ENCODE measurements at places on chromosomes 2 and 18.
A peak's percentile ranks its signal among the peaks of the same experiment; 100 is the strongest.

DNA sequence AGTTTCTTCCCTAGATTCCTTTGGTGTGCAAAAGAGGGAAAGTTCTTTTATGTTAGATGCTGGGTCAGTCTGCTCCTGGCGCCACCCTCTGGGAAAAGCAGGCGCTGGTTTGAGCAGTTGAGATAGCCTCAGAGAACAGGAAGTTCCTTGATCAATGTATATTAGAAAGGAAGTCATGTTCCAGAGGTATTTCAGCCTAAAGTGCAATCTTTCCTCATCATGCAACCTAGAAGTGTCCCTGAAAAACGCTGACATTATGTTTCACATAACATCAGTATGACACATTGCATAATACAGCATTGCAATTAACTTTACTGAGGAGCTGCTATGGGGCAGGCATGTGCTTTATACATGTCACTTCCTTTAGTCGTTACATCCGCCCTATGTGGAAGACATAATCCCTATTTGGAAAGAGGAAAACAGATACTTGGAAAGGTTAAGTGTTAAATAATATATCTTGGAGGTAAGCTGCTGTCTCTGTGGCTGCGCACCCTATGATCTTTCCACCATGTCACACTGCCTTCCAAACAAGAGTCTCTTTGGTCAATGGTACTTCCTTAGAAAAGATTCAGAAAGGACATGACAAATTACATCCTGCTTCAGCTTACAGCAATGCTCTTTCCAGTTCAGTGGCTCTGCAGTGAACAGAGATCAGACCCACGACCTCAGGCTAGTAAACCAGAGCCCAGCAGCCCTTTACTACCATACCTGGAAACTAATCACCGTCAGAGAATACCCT is 369.7 kb downstream of the RAD51AP2 start:
- DNase-seq: peak; percentile 28

- DNase-seq: no peak
Measured at GRCh38 chr2:102184568-102184967, 2.3 kb upstream of the IL1RL2 start.

- DNase-seq: no peak
Measured at GRCh38 chr2:30305235-30305634, 73.9 kb downstream of the LBH start.

DNA sequence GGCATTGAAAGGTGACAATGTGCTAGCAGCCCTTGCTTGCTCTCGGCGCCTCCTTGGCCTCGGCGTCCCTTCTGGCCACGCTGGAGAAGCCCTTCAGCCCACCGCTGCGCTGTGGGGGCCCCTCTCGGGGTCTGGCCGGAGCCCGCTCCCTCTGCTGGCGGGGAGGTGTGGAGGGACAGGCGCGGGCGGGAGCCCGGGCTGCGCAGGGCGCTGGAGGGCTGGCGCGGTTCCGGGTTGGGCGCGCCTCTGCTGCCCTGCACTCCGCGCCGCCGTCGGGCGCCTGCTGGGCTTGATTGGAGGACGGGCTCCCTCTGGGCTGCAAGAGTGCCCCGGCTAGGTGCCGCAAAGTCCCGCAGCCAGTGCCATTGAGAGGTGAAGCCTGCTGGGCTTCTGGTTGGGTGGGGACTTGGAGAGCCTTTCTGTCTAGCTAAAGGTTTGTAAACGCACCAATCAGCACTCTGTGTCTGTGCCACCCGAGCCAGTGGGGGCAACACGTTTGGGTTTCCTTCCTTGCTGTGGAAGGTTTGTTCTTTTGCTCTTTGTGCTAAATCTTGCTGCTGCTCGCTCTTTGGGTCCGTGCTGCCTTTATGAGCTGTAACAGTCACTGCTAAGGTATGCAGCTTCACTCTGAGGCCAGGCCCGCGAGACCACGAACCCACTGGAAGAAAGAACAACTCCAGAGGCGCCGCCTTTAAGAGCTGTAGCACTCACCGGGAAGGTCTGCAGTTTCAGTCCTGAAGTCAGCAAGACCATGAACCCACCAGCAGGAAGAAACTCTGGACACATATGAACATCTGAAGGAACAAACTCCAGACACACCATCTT is 14.8 kb upstream of the IMP4 start:
- DNase-seq: no peak

GRCh38 chr18:5998166-5998881 is 103.0 kb upstream of the TMEM200C start:
- DNase-seq: no peak

GRCh38 chr18:37778417-37779165 is 213.0 kb upstream of the CELF4 start:
- DNase-seq: peak; percentile 77
